Urinary bladder (tissue), 4 donors: ENCODE measurements at places on chromosomes 11 and 22.

DNA sequence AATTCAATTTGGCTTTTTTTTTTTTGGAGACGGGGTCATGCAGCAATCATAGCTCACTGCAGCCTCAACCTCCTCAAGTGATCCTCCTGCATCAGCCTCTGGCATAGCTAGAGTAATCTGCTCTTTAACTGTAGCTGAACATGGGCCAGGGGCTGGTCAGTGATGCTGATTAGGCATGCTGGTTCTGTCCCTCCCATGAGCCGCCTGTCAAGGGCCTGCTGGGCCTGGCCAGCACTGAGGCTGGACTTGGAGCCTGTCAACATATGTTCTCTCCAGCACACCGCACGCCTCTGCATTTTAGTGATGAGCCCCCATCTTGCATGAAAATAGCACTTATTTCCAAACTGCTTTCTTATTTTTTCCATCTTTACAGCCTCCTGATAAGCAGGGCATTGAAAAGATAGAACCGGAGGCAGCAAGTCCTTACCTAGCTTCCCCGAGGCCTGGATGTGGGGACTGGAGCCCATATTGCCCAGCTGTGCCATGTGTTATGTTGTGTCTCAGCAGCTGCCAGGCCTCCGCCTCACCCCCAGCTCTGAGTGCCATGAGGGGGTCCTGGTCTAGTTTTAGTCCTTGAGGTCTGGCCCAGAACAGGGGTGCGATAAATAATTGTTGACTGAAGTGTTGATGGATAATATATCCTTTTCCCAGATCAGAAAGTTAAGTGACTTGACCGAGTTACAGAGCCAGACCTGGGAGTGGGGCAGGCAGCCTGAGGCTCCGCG is 80.0 kb downstream of the CTTN start:
- no peak for DNase-seq

DNA sequence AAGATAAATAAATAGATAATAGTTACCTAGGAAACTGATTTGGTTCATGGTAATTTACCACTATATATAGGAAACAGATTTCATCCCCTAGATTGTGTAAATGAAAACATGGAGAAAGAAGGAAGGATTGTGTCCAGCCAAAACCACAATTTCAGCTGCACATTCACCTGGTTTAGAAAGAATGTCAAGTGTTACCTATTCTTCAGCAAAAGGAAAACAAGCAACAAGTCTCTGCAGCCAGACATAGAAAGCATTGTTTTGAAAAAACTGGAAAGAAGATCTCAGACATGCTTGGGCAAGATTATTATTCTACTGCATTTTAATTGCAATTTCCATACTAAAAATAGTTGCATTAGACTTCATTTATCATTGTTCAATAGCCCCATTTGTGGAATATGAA is 8.8 kb upstream of the BMAL1 start:
- DNase-seq = no peak

DNA sequence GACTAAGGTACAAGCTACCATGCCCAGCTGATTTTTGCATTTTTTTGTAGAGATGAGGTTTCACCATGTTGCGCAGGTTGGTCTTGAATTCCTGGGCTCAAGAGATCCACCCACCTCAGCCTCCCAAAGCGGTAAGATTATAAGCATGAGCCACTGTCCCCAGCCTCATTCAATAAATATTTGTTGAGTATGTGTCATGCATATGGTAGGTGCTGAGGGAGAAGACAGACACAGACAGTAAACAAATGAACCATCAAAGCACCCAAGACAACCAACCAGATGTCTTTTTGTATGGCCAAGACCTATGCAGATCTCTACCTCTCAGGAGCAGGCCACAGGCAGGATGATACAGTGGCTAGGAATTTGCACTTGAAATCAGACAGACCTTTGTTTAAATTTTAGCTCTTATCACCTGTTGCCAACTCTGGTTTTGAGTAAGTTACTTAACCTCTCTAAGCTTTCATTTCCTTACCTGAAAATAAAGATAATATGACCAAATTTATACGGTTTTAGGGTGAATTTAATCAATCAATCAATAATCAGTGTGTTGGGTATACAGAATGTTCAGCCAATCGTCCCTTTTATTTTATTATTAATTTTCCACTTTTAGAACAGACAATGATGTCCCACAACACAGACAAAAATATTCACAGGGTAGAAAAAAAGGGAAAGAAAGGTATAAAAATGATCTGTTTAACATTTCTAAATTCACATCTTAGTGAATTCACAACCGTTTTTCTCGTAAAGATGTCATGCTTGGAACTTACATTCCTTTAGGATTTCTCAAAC is 128.2 kb downstream of the SGSM3 start:
- DNase-seq = no peak

DNA sequence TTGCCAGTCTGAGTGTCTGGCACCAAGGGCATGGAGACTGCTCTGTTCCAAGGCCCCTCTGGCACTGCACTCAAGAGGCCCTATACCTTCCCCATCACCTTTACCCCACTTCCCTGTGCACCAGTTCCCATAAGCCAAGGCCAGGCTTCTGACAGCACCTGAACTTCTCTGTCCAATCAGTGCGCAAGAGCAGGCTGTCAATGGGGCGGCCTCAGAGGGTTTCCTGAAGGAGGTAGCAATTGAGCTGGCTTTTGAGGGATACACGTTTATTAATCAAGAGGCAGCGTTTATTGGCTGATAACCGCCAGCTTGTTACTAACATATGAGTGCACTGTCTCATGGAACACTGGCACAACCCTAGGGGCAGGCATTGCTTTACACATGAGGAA is 2.1 kb downstream of the SH3BP1 start:
- DNase-seq = no peak

- DNase-seq = no peak
Observed at GRCh38 chr11:121665206-121665838, 212.6 kb upstream of the SORL1-AS1 start.

DNA sequence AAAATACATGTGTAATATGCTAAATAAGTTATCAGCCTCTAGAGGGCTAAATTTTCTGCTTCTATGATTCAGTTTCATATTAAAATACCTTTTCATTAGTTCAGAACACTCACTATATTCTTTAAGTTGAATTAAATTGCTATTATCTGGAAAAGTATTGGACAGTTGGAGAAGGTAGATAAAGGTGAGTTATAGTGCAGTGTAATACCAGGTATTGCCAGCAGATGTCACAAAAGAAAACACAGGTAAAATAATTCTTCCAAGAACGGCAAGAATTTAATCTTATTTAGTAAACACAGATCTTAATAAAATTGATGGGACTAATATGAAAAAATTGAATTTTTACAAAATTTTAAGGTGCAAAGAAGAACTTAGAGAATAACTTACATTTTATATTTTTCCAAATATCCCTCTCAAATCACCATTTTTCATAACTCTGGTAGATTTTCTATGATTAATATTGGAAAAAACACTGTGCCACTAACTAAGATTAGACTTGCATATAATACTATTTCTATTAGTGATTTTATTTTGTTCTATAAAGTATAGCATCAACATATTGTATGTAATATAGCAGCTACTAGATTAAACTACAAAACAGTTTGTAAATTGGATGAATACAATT is 1.7 kb upstream of the LRRC4C start:
- DNase-seq = no peak

GRCh38 chr11:129702410-129703398 is 112.9 kb upstream of the TMEM45B start:
- no peak for DNase-seq

- no peak for DNase-seq
Observed at GRCh38 chr11:65445604-65446445, 23.2 kb downstream of the NEAT1 start.

- DNase-seq = no peak
Observed at GRCh38 chr22:27542602-27543001, 259.0 kb downstream of the MN1 start.
